ENCODE measurements at places on chromosomes 1 and 21. TPM values are rescaled to one million over a fixed set of nuclear protein-coding genes. Genes with fewer than 3 reads are reported as not detected.

Gene ANKRD34A
- 0.47 TPM for total RNA-seq

Gene ETV3L
- not detected for total RNA-seq

Gene IL22RA1
- 0.21 TPM for total RNA-seq

Gene SLC6A17
- not detected for total RNA-seq

DNA sequence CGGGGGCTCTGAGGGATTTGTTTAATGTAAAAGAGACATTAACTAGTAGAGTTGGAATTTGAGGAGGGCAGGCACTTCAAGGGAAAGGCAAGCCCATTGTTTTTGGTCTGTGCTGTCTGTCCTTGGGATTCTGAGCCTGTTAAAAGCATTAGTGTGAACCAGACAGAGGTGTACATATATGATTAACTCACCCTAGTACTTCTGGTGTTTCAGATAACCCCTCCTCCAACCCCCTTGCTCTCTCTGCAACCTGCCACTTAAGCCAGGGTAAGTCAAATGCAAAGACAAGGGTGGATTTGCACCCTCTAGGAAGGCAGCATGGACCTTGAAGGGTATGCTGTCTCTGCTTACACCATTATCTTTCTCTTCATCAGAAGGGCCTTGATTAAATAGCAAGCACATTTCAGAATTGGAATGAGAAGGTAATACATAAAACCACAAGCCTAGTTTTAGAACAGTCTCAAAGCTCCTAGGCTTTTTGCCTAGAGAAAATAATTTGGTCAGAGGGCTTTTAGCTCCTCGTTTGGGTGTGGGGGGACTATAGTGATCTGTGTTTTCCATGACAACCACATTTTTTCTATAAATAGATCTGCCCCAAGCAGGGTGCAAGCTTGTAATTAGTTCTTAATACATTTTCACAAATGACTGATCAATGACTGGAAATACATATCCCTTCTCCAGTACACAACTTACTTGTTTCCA lies 120.7 kb upstream of the SGIP1 start:
- DNase-seq, result no peak
